ENCODE measurements at places on chromosomes 5 and 9. TPM values are rescaled to one million over a fixed set of nuclear protein-coding genes. Genes with fewer than 3 reads are reported as not detected.
A peak's percentile ranks its signal among the peaks of the same experiment; 100 is the strongest.

The LMX1B gene
- polyA plus RNA-seq: 19.8 TPM

The SLC34A1 gene
- 249 TPM for polyA plus RNA-seq

The RPL37 gene
- polyA plus RNA-seq: 1,847 TPM

The GNAQ gene
- 56.0 TPM for polyA plus RNA-seq

DNA sequence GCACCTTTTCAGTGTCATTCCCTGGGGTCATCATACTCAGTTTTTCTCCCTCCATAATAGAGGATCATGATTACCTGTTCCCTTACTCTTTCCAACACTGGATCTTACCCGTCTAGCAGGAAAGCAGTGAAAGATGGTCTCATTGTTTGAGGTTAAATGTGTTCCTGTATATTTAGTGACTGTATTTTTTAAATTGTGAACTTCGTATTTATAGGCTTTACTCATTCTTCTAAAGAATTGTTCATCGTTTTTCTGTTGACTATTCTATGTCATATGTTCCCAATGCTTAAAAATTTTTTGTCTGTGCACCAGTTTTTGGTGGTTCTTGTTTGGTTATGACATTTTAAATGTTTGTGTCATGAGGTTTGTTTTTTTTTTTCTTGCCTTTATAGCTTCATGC, 204.8 kb upstream of the OTULINL start:
- no peak for DNase-seq

DNA sequence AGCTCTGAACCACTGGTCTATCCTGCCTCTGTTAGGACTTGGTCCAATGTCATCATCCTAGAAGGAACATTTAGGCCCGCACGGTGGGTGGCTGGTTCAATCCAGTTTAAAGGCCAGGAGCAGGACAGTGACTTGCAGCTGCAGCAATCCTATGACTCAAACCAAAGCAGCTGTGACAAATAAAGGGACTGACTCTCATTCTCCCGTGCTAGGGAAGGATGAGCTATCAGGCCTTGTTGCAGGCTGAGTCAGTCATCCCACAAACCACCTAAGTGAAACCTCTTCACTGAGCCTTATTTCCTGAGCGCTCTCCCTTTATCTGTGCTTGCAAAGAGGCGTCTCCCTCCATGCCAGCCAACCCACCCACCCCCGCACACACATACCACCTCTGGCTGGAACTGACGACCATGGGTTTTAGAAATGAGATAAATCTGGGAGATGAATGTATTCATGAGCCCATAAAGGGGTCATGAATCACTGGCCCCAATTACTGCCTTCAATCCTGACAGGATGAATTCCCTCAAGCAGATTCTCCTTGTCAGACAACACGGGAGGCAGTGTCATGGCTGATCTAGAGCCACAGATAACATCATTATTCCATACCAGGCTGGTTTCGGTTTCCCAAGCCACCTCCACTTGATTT, 93.4 kb downstream of the KCNIP1 start:
- peak; percentile 50 for DNase-seq

The DHFR gene
- 68.5 TPM for polyA plus RNA-seq

DNA sequence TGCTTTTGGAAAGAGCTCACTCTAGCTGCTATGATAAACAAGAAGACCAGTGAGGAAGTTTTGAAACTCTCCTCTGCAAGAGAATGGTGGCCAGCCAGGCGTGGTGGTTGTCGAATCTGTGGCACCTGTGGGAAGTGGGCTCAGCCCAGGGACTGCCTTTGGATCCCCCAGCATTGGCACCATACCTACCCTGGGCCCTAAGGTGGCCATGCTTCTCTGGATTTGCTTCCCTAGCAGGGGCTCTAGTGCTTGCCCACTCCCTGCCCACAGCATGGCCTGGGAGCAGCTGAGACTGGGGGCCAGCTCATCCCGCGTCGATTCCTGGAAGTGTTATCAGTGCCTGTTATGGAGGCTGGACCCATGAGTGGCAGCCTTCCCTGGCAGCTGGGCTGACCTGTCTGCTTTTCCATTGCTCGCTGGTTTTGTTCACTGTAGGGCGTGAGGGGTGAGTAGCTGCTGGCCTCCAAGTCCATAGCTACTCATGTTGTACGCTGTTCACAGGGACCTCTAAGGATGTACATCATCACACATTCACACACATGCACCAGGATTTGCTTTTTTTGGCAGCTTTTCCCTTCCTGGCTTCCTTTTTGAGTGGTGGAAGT, 2.3 kb downstream of the SLC22A4 start:
- no peak for DNase-seq

GRCh38 chr5:39207345-39208045, 11.9 kb downstream of the FYB1 start:
- no peak for DNase-seq

DNA sequence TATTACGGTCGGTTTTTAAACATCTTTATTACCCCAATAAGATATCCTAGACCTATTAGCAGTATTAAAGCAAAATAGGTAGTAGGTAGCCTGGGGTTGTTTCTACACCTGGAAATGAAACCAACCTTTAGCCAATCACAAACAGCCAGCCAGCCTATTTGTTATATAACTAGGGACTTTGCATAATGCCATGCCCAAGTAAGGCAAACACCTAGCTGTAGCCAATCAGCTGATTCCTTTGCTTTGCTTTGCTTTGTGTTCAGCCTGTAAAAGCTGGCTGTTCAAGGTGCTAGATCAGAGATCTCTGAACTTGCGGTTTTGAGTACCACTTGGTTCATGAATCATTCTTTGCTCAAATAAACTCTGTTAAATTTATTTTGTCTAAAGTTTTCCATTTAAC, 46.5 kb upstream of the SETD9 start:
- DNase-seq: no peak

- peak; percentile 14 for DNase-seq
Observed at GRCh38 chr5:133754575-133755169, 142.3 kb upstream of the FSTL4 start.

DNA sequence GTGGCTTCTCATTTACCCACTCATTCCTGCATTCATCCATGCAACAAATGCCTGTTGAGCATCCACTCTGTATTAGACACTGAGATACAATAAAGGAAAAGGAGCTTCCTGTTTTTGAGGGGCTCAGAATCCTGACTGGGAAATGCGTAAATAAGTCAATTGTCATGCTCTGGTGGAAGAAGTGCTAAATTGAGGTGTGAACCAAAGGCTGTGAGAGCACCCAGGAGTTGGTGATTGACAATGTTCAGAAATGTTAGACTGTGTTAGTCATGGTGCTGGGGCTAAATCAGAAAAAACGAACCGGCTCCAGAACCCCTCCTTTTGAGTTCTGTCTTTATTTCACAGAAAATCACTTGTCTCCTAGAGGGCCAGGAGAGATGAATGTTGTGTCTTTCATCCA, 558.6 kb upstream of the SGCD start:
- DNase-seq: no peak

The NMUR2 gene
- polyA plus RNA-seq: not detected

The LHX6 gene
- 4.5 TPM for polyA plus RNA-seq

The ACOT12 gene
- 0.84 TPM for polyA plus RNA-seq

GRCh38 chr9:75893106-75893505, 2.6 kb downstream of the PCSK5 start:
- no peak for DNase-seq

GRCh38 chr5:1468247-1468612, 23.0 kb upstream of the SLC6A3 start:
- no peak for DNase-seq

The PDCD1LG2 gene
- 0.12 TPM for polyA plus RNA-seq

The C9orf50 gene
- 1.2 TPM for polyA plus RNA-seq

GRCh38 chr9:131999692-132000551, 79.7 kb downstream of the MED27 start:
- no peak for DNase-seq

The PARP8 gene
- 14.1 TPM for polyA plus RNA-seq

The ADGRD2 gene
- polyA plus RNA-seq: 0.19 TPM

DNA sequence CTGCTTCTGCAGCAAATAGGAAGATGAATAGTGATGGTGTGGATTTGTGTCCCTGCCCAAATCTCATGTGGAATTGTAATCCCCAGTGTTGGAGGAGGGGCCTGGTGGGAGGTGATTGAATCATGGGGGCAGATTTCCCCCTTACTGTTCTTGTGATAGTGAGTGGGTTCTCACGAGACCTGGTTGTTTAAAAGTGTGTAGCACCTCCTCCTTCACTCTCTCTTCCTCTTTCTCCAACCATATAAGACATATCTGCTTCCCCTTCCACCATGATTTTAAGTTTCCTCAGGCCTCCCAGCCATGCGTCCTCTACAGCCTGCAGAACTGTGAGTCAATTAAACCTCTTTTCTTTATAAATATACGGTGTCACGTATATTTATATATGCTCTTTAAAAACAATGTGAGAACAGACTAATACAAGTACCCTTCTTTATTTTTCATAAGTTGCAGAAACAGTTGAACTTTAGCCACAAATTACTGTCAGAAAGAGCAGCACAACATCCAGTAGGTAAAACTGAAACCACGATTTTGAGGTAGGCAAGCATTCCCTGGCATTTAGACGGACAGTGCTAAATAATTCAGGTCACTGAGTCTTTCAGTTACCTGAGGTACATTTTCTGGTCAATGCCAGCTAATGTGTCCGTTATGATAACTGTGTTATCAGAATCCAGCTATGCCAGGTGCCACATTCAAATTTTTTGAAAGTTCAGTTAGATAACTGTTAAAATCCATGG, 79.3 kb upstream of the SPEF2 start:
- no peak for DNase-seq

GRCh38 chr9:116589392-116590354, 97.4 kb upstream of the TRIM32 start:
- no peak for DNase-seq

GRCh38 chr5:51977014-51977413, 593.8 kb downstream of the ISL1 start:
- DNase-seq: no peak

GRCh38 chr5:15105799-15106393, 234.3 kb upstream of the ANKH start:
- peak; percentile 53 for DNase-seq

The SPINK6 gene
- not detected for polyA plus RNA-seq

GRCh38 chr5:126477294-126478117, 54.3 kb downstream of the GRAMD2B start:
- DNase-seq: no peak

GRCh38 chr5:107428303-107428813, 242.4 kb downstream of the EFNA5 start:
- DNase-seq: no peak

GRCh38 chr5:65986796-65987195, 60.4 kb downstream of the ERBIN start:
- DNase-seq: peak; percentile 22

- DNase-seq: no peak
Observed at GRCh38 chr9:104864675-104865104, 63.3 kb downstream of the ABCA1 start.

GRCh38 chr9:125446561-125447094, 185.0 kb downstream of the GAPVD1 start:
- no peak for DNase-seq

All from renal pelvis (tissue), 12 donors.